ENCODE measurements at places on chromosomes 12 and 14.

GRCh38 chr14:55734731-55735130 lies 154.7 kb downstream of the KTN1 start:
- DNase-seq, result no peak

DNA sequence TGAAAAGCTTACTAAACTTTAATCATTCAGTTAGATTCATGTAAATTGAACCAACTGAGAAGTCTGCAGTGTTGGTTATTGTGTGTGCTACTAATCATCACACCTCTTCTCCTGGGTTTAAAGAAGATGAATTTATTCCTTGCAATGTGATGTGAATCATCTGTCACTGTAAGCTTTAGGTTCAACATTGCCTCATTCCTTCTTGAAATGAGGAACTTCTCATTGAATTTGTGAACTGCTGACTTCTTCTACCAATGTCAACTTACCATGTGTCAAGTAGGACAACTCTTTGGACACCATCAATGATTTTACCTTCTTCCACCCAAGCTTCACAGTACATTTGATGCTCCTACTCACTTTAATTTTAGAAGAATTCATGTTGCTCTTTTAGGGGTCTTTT lies 17.4 kb upstream of the PRB2 start:
- no peak for DNase-seq

- no peak for DNase-seq
Measured at GRCh38 chr12:31316891-31317290, 9.1 kb downstream of the SINHCAF start.

DNA sequence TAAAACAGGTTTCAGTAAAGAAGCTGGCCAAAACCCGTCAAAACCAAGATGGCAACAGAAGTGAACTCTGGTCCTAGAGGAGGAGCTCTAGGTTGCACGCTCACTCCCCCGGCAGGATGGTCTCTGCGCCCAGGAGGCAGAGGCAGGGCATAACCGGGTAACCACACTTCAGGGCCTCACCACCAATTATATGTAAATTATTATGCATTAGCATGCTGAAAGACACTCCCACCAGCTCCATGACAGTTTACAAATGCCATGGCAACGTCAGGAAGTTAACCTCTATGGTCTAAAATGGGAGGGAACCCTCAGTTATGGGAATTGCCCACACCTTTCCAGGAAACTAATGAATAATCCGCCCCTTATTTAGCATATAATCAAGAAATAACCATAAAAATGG lies 20.1 kb upstream of the SLC6A12 start:
- DNase-seq, result no peak

- DNase-seq, result no peak
Measured at GRCh38 chr12:52347551-52348510, 19.4 kb downstream of the KRT85 start.

- no peak for DNase-seq
Measured at GRCh38 chr12:5015711-5016492, 27.8 kb upstream of the KCNA5 start.

Data from activated gamma-delta T cell treated with Interleukin-2 at 50 U/mL for 16 hours (primary cell).